ENCODE measurements at places on chromosomes 1 and 21. TPM values are rescaled to one million over a fixed set of nuclear protein-coding genes. Genes with fewer than 3 reads are reported as not detected.

GRCh38 chr1:204465546-204466415 lies 28.8 kb downstream of the PIK3C2B start:
- no peak for DNase-seq

- DNase-seq, result no peak
These were observed 749 bp upstream of the PEX11B start for GRCh38 chr1:145918992-145919939.

DNA sequence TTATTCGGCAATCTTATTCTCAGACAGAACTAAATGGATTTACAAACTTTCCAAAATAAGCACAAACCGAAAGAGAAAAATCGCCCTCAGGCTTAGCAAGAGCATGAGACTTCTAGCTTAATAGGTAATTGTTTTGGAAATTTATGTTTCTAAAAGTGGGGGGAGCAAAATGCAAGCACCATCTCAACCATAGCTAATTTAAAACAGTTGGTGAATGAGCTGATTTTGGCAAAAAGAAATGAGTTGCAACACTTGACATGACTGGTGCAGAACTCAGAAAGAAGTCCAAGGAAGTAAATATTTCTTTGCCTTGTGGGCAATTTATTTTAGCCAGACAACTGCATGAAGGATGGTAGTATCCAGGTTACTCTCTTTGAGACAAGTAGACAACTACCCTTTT lies 71.5 kb upstream of the PTGFR start:
- no peak for DNase-seq

- no peak for DNase-seq
These were observed 923 bp upstream of the IFNGR2 start for GRCh38 chr21:33402001-33402979.

DNA sequence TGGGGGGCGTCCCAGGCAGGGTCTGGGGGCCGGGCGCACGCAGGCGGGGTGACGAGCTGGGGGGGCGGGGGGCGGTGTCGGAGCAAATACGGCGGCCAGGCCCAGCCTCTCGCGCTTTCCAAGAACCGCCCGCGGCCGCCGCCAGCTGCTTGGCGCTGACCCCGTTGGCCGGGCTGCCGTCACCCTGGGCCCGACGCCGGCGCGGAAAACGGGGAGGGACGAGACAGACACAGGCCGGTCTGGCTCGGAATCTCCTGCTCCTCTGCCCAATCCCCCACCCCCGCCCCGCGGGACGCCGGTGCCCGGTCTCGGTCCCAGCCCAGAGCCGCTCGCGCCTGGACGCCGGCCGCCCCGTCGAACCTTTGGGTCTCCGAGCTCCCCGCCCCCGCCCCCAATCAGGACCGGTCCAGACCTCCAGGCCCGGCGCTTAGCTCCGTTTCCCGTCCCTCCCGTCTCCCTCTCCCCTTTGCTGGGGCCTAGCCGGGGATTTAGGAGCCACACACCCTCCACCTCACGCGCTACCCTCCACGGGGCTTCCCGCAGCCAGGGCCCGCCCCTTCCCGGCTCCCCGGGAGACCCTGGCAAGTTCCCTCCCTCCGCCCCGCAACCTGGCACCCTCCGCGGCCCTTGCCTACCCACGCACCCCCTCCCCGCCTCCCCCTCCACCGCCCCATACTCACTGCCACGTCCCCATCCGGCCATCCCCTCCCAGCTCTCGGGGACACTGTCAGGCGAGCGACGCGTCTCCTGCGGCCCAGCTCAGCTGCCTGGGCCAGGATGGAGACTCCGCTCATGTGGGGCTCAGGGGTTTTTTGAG lies 800 bp upstream of the MMP23B start:
- DNase-seq, result peak; percentile 71

The ELF3 gene
- 2.7 TPM for total RNA-seq

Data from CD4-positive, alpha-beta T cell (primary cell).